SW 1271 (cell line): ENCODE measurements at places on chromosomes 1 and 21.

DNA sequence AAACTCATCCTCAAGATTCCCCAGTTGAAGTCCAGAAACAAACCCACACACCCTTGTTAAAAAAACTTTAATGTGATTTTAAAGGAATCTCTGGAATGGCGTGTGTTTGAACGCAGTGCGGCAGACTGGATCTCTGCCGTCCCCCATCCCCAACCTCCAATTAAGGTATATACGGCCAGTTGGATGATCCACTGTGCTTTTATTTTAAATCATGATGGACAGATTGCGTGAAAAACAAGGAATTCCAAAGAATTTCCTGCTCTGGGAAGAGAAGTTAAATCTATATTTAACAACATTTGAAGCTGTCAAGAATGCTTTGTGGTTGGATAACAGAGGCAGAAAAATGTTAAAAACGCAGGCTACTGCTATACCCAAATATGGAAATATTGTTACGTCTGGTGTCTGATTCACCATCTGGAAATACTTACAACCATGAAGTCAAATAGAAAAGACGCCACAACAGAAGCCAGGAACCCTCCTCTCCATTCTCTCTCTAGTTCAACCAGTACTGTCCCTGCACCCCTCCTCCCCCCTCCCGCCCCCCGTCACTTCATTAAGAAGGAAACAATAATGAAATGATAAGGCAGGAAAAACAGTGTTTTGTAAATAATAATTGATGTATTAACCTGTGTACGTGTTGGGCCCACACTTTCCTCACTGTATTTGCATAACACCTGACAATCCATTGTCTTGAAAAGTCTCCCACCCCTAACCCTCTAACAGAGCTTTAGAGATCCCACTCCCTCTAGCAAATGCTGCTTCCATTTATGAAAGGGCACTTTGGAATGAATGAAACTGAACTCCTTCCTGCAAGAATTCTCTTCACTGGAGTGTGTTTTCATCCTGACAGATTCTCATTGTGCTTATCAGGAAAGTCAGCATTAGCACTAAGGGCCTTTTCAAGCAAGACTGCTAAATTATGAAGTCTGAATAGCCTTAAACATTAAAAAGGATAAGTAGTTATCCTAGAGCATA lies 2.0 kb upstream of the CCN1 start:
- peak; percentile 86 for DNase-seq

DNA sequence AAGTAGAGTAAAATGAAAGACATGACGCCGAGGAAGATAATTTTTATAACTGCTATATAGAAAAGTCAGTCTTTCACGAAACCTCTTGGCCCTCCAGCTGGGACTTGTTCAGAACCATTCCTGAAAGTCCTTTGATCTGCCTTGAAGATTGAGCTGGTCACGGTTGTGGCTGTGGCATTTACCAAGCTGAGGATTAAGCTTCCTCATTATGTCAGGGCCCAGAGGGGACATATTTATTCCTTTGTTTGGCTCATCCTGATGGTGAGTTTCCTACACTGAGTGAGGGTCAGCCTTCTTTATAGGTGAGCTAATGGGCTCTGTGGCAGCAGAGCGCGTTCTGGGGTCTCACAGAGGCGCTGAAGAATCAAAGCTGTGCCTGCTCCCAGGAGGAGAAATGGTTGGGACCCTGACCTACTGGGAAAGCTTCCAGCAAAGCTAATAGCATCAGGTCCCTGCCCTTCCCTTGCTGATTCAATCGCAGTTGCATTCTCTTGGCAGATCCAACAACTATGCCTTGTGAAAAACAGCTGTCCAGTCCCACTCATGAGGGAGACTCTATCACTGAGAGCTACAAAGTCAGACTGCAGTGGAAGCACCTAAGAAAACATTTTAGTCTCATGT lies 43.2 kb upstream of the PBX1 start:
- DNase-seq, result no peak

- peak; percentile 6 for DNase-seq
Observed at GRCh38 chr1:112575154-112575804, 43.7 kb downstream of the ST7L start.

DNA sequence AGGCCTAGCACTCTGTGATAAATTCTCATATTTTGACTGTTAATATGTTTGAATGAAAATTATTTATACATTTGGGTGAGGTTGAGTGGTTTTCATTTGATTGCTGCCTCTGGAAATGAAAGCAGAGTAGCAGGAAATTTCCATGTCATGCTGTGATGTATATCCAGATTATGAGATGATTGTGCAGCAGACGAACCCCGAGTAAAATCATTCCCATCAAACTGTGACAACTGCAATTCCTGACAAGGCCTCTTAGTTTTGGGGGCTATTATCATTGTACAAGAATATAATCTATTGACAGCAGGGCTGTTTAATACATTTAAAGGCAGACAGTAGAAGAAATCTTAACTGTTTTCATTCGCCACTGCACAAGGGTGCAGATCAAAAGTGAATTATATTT lies 134.8 kb downstream of the ATG4C start:
- DNase-seq, result no peak

DNA sequence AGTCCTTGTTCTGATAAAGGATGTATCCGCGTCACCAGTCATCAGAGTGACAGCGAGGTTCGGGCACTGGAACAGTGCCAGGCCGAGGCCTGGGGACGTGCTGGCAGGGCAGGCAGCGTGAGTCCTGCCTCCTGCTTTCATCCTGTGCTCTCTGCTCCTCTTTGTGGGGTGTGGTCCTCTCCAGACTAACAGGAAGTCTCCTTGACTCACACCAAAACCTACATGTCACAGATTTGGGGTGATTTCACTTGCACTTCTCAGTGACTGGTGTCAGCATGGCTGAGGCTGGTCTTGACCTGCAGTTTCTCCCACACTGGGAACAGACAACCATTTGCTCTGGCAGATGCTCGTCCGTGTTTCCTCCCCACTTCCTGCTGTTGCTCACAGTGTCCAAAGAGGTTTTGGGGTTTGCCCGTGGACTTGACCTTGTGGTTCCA lies 8.8 kb upstream of the NLRP3 start:
- no peak for DNase-seq

DNA sequence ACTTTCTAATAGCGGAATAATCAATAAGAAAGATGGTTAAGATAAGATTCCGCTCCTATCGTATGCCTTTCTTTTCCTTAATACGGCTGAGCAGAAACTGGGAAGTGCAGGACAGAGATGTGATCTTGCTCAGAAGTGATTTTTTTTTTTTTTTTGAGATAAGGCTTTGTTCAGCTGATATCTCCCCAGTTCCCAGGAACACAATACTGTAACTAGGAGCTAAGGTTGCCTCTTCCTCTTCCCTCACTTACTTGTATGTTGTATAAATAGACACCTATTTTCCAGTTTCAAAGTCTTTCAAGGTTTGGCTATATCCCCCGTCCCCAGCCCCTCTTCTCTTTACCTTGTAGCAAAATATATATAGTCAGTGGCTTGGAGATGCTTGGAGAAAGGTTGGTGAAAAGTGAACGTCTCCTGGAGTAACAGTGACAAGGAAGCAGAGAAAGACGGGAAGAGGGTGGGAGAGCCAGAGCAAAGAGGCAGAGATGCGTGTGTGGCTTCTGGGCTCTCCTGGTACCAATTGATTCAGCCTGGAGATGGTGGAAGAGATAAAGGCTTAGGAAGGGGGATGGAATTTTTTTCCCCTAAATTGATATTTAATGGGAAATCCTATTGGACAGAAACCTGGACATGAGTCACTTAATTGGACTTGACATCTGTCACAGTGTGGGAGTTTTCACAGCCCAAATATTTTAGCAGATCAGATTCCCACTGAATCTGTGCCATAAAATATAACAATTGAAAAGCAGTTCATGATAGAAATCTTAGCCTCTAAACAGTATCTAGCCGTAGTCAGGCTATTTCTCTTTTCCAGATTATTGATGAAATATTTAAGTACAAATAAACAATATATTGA lies at the start of gene NHLH2:
TSS of gene NHLH2 (minus strand) at position 522 of the 856 bp plus-strand sequence. CDS start 2,754 bp downstream, outside the sequence.
- no peak for DNase-seq

DNA sequence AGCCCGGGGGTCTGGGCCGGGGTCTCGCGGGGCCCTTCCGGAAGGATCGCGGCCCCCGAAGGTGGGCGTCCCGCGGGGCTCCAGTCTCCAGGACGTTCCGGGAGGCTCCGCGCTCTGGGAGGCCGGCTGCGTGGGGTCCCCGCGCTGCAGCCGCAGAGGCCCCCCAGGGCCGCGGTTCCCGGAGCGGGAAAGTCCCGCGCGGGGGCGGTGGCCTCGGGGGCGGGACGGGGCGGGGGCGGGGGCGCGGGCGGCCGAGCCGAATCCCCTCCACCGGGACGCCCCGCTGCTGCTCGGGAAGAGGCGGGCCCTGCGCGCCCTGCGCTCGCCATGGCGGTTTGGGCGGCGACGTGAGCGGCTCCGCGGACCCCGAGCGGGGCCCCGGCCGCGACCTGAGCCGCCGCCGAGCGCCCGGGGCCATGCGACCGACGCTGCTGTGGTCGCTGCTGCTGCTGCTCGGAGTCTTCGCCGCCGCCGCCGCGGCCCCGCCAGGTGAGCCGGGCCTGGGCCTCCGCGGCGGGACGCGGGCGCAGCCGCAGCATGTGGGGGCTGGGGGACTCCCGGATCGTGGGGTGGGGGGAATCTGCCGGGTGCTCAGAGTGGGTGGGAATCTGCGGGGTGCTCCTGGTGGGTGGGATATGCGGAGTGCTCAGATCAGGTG lies at the start of gene IFNGR2:
TSS of gene IFNGR2 (plus strand) at position 286 of the 658 bp plus-strand sequence. CDS start at position 417, 131 bp downstream.
- peak; percentile 5 for DNase-seq

GRCh38 chr1:155729031-155729898 lies 40.4 kb downstream of the DAP3 start:
- peak; percentile 41 for DNase-seq

DNA sequence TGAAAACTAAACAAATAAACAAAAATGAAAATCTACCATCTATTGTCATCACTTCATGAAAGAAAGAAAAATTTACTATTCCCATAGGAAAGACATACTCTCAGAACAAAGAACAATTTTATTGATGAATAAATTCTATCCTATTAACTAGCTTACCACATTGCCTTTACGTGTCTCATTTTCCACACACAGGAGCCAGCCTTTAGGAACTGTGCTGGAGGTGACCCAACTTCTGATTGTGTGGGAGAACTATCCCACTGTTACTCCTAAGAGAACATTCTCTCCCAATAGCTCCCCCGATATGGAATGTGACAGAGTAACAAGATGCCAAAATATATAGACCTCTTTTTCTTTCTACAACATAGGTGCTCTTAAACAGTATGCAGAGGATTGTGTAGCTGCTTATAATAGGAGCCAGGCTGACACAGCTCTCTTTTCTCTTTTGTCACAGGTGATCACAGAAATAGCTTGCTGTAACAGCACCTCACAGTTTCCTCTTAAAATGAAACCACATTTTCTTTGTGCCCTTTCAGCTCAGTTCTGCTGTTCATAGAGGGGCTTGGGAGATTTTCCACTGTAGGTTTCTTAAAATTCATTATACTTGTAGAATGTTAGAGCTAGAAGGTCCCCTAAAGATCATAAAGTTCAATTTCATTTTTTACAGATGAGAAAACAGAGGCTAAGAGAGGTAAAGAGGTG lies 35.5 kb downstream of the C21orf91 start:
- DNase-seq, result no peak

- no peak for DNase-seq
Observed at GRCh38 chr21:45146801-45147200, 72.4 kb downstream of the ADARB1 start.

GRCh38 chr1:24364975-24365678 lies 46.0 kb downstream of the GRHL3 start:
- no peak for DNase-seq

DNA sequence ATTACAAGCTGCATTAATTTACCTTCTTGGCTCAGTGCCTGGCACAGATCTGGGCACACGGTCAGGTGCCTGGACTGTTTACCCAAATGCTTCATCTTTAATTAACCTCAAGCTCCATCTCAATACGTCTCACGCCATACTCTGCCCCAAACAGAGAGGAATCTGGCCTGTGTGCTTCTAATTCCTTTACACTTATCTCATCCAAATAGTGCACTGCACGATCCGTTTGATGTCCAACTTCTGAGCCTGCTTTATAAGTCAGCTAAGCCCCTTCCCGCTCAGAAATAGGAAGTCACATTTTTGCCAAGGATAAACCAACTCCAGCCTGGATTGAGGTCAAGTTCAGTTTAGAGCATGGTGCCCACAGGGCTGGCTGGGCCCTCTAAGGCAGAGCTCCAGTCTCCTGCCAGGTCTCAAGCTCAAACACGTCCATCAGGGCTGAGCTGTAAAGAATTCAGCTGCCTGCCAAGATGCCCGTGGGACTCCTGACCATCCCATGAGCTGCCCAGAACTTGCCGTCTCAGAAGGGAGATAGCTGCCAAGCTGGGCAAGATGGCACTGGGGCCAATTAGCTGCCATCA lies 233.5 kb downstream of the TRABD2B start:
- no peak for DNase-seq

- DNase-seq, result no peak
Observed at GRCh38 chr1:10402729-10403274, 3.9 kb downstream of the PGD start.

DNA sequence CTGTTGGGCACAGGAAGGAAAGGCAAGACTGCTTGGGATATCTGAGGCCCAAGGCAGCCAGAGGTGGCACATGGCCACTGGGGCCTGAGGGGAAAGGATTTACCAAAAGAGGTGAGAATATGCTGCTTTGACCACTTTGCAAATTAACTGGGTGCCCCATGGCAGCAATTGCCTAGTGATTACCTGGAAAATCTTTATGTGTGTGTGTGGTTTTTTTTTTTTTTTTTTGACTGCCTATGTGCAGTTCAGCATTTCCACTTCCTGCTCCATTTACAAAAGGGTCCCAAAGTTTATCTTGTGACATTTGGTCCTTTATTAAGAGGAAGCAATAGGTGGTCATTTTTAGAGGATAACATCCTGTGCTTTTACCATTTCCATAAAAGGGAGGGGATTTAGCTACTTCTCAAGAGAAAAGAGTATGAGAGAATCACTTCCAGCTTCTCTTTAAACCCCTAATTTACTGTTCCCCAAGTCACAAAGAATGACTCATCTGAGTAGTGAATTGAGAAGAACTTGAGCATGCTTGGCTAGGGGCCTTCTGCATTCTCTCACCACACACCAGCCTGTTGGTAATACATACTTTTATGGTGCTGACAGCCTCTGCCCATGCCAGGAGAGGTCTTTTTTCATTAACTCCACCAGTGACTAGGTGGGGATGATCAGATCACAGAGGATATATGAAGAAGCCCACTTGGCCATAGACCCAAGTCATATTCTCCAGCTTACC lies 52.1 kb downstream of the SYDE2 start:
- no peak for DNase-seq

DNA sequence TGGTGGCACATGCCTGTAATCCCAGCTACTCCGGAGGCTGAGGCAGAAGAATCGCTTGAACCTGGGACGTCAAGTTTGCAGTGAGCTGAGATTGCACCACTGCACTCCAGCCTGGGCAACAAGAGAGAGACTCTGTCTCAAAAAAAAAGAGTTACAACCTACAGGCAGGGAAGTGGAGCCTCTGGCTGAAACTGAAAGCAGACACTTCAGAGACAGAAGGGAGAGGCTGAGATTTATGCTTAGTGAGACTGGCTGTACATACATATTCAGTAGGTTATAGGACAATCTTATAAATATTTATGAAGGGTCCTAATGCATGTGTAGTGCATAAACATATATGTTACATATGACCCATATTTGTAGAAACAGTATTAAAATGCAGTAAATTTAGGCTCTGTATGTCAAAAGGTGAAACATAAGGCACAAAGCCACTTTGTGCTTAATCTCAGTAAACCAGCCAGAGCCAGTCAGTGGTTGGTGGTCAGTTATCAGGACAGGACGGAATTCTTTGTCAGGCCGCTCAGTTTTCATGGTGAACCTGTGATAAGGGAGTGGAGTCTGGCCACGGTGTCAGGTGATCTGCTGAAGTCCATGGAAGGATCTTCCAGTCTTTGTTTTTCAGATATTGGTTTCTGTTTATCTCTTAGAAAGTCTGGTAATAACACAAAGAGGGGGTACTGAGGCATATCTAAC lies 13.7 kb downstream of the RHEX start:
- DNase-seq, result no peak

GRCh38 chr1:167935216-167936067 lies 1.0 kb upstream of the DCAF6 start:
- peak; percentile 34 for DNase-seq
